RPMI8226 (cell line): ENCODE measurements at places on chromosomes 3 and 15.

DNA sequence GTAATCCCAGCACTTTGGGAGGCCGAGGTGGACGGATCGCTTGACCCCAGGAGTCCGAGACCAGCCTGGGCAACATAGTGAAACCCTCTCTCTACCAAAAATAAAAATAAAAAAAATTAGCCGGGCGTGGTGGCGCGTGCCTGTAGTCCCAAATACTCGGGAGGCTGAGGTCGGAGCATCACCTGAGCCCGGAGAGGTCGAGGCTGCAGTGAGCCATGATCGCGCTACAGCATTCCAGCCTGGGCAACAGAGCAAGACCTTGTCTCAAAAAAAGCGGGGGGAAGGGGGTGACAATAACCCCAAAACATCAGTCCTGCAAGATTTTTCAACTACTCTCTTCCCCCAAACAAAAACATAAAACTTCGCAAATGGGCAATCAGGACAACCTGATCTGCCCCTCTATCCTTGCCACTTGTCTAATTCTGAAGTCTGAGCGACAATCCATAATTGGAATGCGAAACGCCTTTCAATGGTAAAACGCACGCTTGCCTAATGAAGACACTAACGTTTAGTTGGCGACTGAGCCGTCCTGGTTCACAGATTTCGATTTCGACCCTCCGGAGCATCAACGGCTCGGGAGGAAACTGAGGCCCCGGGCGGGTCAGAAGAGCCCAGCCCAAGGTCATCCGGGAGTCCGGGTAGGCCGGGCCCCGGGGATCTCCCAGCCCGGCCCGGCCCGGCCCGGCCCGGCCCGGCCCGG lies 868 bp downstream of the BTBD1 start:
- DNase-seq = no peak

DNA sequence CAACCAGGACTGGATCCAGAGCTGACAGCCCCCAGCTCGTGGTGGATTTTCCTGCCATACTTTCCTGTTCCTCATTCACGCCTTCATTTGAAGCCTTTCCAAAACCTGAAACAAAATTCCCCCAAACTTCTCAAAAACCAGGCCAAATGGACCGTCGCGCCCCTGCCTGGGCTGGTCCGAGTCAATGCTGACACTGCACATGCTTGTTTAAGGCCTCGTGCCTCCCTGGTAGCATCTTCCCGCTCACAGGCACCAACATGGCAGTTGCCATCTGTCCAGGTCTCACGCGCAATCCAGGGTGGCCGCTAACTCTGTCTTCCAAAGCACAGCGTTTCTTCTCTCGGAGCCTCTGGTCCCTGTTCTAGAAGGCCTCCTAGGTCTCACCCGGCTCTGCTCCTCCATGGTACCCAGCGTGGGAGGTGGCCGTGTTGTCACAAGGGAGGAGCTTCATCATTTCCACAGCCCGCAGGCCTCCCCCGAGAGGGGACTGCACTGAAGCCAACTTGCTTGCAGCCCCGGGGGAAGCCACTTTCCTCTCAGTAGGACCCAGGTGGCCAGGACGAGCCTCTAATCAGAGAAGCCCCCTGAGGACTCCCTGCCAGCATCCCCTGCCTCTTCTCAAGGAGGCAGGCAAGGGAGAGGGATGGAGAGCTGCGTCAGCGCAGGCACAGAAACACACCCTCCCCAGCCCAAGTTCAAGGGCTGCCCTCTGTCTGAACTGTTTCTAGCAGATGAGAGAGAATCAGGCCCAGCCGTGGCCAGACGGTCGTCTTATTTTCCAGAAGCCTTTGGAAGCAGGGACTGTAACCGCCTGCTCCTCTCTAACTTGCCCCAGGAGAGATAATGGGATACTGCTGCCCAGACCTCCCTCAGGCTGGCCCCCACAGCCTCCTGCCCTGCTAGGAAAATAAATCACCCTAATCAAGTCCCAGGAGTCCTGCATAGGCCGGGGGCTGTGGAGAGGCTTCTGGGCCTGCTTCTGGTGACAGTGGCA lies 152.8 kb upstream of the TLE3 start:
- DNase-seq = no peak

DNA sequence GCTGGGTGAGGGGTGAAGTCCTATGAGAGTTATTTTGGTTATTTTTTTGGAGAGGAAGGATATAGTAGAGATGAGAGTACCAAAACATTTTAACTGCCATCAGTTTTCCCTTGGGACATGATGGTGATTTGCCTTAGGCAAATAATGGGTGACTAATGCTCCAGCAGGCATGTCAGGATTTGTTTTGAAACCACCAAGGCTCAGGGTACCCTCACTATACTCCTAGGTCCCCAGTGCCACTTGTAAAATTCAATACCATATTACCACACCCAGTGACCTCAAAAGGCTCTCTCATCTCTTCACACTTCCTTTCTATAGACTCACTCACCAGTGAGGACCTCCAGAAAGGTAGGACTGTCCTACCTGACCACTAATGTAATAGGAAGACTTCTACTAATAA lies 83.6 kb downstream of the WDR72 start:
- DNase-seq = no peak

GRCh38 chr3:190385731-190386688 lies 2.0 kb upstream of the CLDN16 start:
- DNase-seq = no peak

- DNase-seq = no peak
Observed at GRCh38 chr3:356952-357351, 160.4 kb downstream of the CHL1 start.
